A549 treated with Mapracorat at 1 μM for 4 hours (cell line): ENCODE measurements at places on chromosomes 3 and 15. TPM values are rescaled to one million over a fixed set of nuclear protein-coding genes. Genes with fewer than 3 reads are reported as not detected.

IL12A gene
- total RNA-seq: 0.98 to 1.9 TPM (median 1.3 TPM) in 5 replicates

TF gene
- 0.34 to 1.5 TPM (median 0.66 TPM) in 5 replicates for total RNA-seq

TTC14 gene
- 12.8 to 15.7 TPM (median 13.9 TPM) in 5 replicates for total RNA-seq

SLC26A6 gene
- total RNA-seq: 12.0 to 18.5 TPM (median 16.8 TPM) in 5 replicates

GPR15 gene
- not detected in 5 replicates for total RNA-seq

RBMS3 gene
- total RNA-seq: 0.32 to 0.65 TPM (median 0.51 TPM) in 5 replicates

PLSCR2 gene
- total RNA-seq: not detected in 5 replicates

PPIP5K1 gene
- 4.7 to 7.8 TPM (median 6.9 TPM) in 5 replicates for total RNA-seq

PSMD2 gene
- total RNA-seq: 298 to 372 TPM (median 303 TPM) in 5 replicates

SLC28A2 gene
- not detected in 5 replicates for total RNA-seq

ITIH3 gene
- total RNA-seq: 0.13 TPM in 1 of 5 replicates, not detected in the others

KNL1 gene
- 5.3 to 7.2 TPM (median 6.8 TPM) in 5 replicates for total RNA-seq

CHL1 gene
- total RNA-seq: not detected in 5 replicates

SLC22A14 gene
- total RNA-seq: 0.06 to 0.07 TPM (median 0.07 TPM) in 3 of 5 replicates, not detected in the others

TICRR gene
- total RNA-seq: 10.9 to 13.5 TPM (median 12.0 TPM) in 5 replicates

FSD2 gene
- total RNA-seq: not detected in 5 replicates

ARPP21 gene
- 0.05 to 0.32 TPM (median 0.13 TPM) in 3 of 5 replicates, not detected in the others for total RNA-seq

ETV5 gene
- 23.3 to 30.5 TPM (median 27.5 TPM) in 5 replicates for total RNA-seq

LMAN1L gene
- total RNA-seq: not detected in 5 replicates

TMCO5A gene
- not detected in 5 replicates for total RNA-seq

IGDCC3 gene
- total RNA-seq: 0.09 to 0.19 TPM (median 0.12 TPM) in 5 replicates
